NCI-H524 treated with DMSO at 0.1 percent for 48 hours (cell line): ENCODE measurements at places on chromosomes 1 and 21.
A peak's percentile ranks its signal among the peaks of the same experiment; 100 is the strongest.

- DNase-seq = no peak
Observed at GRCh38 chr1:235841938-235842545, 24.7 kb downstream of the LYST start.

- DNase-seq = no peak
Observed at GRCh38 chr1:19866758-19867157, 15.4 kb upstream of the OTUD3 start.

- DNase-seq = no peak
Observed at GRCh38 chr1:65247419-65248359, 61.7 kb upstream of the DNAJC6 start.

DNA sequence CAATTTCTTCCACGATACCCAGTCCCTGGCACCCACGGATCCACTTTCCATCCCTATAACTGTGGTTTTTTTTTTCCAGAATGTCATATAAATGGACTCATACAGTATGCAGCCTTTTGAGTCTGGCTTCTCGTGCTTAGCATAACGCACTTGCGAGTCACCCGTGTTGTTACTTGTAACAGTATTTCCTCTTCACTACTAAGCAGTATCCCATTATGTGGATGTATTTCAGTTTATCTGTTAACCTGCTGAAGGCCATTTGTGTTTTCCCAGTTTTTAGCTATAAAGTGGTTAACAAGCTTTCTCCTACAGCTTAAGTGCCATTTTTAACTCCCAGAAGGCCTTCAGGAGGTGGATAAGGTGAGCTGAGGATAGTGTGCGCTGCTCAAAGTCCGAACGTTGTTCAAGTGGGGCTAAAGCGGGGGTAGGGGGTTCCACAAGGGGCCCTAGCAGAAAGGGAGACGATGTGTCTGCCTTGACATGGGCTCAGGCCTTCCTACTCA is 829 bp downstream of the ADAR start:
- no peak for DNase-seq

- no peak for DNase-seq
Observed at GRCh38 chr1:7098641-7099040, 313.4 kb downstream of the CAMTA1 start.

DNA sequence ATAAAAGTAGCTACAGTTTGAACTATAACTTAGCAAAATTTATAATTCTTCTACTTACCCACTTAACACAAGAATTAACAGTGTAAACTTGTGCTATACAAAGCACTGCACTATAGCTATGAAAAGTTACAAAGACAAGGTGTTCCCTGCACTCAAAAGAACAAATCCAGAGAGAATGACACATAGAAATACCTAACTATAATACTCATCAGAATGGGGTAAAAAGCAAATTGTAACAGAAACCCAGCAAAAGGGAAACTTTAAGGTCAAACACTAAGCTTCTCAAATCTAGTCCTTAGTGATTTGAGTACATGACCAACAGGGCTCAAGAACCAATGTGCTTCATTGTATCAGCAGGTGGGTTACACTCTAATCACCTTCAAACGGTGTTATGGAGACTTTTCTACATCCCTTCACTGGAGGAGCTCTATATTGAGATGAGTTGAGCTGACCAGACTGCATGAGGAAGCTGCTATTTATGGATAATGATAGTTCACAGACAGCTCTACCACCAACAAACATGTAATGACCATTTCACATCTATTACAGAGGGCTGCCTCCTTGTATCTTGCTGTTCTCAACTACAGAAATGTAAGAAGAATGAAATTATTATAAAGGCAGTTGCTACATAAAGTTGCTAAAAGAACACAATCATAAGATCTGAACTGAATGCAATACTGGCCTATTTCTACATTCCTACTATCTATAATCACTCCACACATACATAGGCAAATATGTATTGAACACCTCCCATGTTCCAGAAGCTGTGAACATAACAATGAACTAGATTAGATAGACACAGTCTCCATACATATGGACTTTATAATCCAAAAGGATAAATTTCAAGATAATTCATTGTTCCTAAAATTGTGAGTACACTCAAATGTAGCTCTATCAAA is 47.6 kb downstream of the PIK3R3 start:
- DNase-seq = no peak

GRCh38 chr21:28142697-28143096 is 850.0 kb downstream of the LTN1 start:
- no peak for DNase-seq

GRCh38 chr1:107451715-107452114 is 310.9 kb downstream of the NTNG1 start:
- no peak for DNase-seq

DNA sequence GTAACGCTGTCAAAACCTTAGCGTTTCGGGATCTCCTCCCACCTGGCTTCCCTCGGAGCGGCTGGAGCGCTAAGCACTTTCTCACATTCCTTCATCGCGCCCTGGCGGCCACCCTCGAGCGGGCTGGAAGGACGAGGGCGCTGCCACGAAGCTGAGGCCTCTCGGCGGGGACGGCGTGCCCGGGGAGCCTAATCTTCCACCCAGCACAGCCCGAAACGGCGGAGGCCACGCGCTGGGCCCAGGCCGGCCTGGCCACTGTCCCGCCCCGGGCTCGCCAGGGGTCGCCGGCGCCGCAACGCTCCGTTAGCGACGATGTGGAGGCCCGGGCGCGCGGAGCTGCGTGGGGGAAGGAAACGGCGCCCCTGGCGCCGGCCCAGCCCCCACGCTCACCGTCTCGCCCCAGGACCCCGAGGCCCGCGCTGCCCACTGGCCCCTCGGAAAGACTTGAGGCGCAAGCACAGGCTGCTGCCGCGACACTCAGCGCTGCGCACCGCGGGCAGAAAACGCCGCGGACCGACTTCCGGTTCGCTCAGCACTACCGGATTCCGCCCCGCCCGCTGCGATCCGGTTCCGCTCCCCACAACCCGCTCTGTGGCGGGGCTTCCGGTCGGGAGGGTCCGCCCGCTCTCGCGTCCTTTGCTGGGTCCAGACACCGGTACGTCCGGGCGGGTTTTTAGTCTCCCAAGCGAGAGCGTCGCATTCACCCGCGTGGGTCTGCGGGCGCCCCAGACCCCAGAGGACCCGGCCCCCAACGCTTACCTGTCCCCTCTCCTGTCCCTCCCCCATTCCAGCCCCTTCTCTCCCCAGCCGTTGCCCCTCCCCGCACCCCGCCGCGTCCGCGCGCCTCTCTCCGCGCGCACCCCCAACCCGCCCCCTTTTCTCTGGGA is at the start of gene YBEY:
Gene YBEY, plus strand, starts transcription at position 582 of the 887 bp plus-strand sequence. CDS start 572 bp downstream, outside the sequence.
- peak; percentile 60 for DNase-seq

- DNase-seq = no peak
Observed at GRCh38 chr1:7550261-7550865, 220.7 kb upstream of the VAMP3 start.

GRCh38 chr1:95699149-95699953 is 465.3 kb downstream of the RWDD3 start:
- no peak for DNase-seq

- no peak for DNase-seq
Observed at GRCh38 chr1:6614019-6614928, 743 bp downstream of the PHF13 start.

- DNase-seq = no peak
Observed at GRCh38 chr1:56399795-56400194, 179.6 kb downstream of the PLPP3 start.

DNA sequence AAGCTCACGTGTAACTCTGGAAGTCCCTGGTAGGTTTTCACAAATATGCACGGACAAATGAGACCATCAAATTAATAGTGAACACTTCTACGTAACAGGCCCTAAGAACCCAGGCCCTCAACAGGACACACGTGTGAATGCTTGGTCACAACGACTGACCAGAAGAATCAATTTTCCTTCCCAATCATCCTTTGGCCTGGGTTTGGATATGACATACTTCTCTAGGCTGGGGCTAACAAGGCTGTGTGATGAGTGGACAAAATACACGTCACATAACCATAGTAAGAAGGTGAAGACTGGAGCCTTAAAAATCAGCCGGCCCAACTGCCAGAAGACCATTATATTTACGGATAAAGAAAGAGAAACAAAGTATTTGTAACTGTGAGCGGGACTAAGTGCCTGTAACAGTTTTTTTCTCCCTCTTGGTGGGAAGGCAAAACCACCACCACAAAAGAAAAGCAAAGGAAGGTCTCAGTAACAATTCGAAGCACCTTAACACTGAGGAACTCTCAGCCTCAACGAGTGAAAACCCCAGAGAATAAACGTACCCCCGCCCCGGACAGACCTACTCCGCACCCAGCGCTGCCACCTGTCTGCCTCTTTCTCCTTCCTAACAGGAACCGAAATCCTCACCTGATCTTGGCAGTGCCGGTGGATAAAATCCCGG is 450 bp downstream of the SDE2 start:
- no peak for DNase-seq

GRCh38 chr1:210024996-210025395 is 87.0 kb downstream of the SYT14 start:
- DNase-seq = no peak

- DNase-seq = no peak
Observed at GRCh38 chr1:241817956-241818612, 29.9 kb upstream of the EXO1 start.

GRCh38 chr1:93651695-93652094 is 29.9 kb downstream of the BCAR3 start:
- no peak for DNase-seq

DNA sequence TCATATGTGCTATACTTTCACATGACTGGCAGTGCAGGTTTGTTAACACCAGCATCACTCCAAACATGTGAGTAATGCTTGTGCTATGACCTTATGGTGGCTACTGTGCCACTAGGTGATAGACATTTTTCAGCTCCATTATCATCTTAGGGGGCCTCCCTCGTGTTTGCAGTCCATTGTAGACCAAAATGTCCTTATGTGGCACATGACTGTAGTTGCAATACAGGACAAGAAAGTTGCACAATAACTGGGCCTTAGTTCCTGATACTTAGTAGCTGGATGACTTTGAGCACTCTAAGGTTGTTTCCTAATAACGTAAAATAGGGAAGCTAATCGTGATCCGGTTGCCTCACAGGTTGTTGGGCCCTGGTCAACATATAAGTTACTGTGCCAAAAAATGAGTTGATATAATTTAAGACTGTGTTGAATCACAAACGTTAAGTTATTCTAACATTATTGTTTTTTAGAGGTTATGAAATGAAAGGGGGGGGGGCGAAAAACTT is 511 bp upstream of the SNX27 start:
- DNase-seq = no peak

DNA sequence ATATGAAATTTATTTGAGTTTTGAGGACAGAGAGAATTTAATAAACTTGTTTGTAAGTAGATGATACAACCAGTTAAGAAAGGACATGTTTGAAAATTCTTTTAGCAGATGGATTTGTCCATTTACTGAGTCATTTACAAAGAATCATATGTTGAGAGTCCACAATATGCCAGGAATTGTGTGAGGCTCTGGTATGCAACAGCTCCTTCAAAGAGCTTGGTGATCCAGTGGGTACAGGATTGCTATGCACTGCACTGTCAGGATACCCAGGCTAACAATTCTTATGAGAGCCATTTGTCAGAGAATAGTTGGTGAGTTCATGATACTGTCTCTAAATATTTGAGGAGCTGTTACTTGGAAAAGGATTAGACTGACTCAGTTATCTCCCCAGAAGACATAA is 11.0 kb downstream of the DNM3 start:
- no peak for DNase-seq

DNA sequence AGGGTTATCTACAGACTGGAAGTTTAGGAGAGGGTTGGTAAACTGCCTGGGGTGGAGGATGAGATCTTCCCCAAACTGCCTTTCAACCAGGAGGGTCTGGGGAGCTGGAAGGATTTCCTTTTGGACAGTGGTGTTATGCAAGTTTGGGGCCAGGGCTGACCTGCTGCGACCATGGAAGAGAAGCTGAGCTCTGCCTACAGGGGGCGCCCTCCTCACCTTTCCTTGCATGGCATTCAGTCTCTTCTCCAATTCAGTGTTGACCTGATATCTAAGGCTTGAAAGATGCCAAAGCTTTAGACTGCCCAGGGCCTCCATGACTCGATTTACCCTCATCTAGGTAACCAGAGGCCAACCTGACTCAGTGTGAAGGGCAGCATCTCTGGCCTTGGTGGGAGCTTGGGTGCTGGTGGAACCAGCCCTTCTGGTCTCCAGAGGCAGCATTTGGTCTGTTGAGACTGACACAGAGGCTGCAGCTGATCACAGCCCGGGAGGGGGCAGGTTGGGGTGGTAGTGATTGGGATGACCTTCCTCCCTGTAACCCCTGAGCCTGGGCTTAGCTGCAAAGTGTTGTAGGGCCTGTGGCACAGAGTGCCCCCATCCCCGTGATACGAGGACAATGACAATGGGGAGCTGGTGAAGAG is 170.0 kb downstream of the GRIK3 start:
- no peak for DNase-seq

- DNase-seq = no peak
Observed at GRCh38 chr1:58968360-58968952, 184.6 kb upstream of the JUN start.
